T-helper 9 cell (primary cell): ENCODE measurements at places on chromosomes 1 and 21.
A peak's percentile ranks its signal among the peaks of the same experiment; 100 is the strongest.

- no peak for DNase-seq
These were observed at the start of gene HDGF for GRCh38 chr1:156751451-156751756. TSS of gene HDGF (minus strand) at chr1:156751675. CDS start at chr1:156751429, 246 bp downstream.

- no peak for DNase-seq
These were observed 36.4 kb downstream of the TBCE start for GRCh38 chr1:235403593-235403992.

- no peak for DNase-seq
These were observed 162.6 kb downstream of the RUNX1 start for GRCh38 chr21:34886240-34887104.

GRCh38 chr1:51592711-51593110, 24.2 kb upstream of the OSBPL9 start:
- DNase-seq: no peak

- no peak for DNase-seq
These were observed 219.6 kb upstream of the POU3F1 start for GRCh38 chr1:38266197-38266520.

DNA sequence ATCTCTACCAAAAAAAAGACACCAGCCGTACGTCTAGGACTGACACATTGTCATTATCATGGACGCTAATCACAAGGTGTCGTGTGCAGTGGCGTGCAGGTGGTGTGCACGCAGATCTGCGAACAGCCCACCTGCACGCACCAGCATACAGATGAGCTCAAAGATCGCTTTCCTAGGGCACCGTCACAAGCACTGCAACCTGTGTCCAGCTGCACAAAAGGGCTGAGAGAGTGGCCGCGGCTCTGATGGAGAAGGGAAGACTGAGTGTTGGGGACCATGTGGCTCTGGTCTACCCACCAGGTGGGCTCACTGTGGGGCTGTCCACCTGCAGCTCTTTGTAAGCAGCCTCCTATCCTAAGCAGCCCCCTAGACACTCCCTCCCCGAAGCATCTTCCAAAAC, 50.9 kb downstream of the S100B start:
- DNase-seq: no peak

- no peak for DNase-seq
These were observed 24.1 kb upstream of the ZSWIM5 start for GRCh38 chr1:45230537-45230936.

DNA sequence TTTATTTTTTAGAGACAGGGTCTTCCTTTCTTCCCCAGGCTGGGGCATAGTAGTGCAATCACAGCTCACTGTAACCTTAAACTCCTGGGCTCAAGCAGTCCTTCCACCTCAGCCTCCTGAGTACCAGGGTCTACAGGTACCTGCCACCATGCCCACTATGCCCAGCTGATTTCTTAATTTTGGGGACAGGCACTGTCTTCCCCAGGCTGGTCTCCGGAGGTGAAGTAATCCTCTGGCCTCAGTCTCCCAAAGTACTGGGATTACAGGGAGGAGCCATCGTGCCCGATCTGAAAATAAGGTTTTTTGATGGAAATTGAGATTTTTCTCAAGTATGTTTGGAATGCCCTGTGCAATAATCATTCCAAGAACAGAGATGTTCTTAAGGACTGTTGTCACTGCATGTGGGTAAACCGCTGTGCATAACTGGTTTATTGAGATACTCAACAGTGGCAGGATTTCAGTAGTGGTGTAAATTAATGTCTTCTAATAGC, 934 bp upstream of the MSH4 start:
- no peak for DNase-seq

DNA sequence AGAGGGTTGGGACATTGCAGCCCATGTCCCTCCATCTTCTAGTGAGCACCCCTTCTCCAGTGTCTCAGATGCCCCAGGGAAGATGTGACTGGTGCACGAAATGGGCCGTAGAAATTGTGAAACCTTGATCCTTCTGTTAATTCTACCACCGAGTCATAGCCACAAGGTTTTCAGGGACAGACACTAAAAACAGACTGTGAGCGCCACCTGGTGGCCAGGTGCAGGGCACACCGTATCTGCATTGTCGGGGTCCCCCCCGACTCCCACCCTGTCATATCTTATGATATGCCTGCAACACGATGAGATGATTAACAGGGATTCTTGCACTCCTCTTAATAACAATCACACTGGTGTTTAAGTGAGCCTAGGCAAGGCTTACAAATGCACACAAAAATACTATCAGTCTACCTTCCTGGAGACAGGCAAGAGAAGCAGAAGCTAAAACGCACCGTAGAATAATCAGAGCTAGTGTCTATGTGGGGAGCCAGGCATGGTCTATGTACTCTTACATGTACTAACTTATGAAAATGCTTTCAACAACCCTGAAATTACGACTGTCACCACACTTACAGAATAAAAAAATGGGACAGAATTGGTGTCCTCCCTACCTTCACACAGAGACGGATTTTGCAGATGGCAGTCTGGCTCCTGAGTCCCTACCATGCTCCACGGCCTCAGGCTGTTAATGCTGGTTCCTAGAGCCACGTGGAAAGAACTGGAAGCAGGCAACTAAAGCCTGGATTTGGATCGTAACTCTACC, 57.9 kb downstream of the FHAD1 start:
- DNase-seq: peak; percentile 72

DNA sequence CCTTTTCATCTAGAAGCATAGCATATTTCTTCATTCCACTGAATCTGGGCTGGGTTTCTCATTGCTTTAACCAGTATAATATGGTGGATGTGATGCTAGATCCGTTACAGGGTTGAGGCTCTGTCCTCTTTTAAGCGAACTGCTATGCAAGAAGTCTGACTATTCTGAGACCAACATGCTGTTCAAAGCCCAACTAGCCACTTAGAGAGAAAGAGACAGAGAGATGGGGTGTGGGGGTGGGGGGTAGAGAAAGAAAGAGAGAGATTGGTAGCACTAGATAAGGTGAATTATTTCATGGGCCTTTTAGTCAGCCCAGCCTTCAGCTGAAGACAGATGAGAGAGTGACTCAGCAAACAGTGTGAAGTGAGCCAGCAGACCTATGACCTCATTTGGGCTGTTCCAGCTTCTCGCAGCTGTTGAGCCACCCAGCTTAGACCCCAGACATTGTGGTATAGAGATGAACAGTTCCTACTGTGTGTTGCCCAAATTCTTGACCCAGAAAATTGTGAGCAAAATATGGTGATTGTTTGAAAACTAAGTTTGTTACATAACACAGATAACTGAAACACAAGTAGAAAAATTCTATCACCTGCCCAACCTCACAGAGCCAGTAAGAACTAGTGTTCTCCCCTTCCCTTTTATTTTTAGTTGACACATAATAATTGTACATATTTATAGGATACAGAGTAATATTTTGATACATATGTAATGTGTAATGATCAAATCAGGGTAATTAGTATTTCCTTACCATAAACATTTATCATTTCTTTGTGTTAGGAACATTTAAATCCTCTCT, 40.7 kb upstream of the PRKACB start:
- no peak for DNase-seq

- no peak for DNase-seq
These were observed 82.0 kb upstream of the ROR1 start for GRCh38 chr1:63691701-63692425.

GRCh38 chr1:83495560-83495959, 503.4 kb downstream of the TTLL7 start:
- no peak for DNase-seq

DNA sequence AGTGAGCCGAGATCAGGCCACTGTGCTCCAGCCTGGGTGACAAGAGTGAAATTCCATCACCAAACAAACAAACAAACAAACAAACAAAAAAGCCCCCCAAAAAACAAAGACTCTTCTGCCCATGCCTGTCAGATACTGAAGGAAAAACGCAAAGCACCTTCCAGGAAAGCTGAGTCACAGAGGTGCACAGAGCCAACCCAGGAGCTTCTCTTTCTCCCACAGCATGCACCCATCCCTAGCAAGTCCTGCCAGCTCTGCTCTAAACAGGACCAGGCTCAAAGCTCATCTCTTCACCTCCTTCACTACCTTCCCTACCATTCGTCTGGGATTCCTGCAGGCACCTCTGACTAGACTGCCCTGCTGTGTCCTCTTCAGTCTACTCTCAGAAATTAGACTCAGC, 46.5 kb downstream of the ETS2 start:
- no peak for DNase-seq

DNA sequence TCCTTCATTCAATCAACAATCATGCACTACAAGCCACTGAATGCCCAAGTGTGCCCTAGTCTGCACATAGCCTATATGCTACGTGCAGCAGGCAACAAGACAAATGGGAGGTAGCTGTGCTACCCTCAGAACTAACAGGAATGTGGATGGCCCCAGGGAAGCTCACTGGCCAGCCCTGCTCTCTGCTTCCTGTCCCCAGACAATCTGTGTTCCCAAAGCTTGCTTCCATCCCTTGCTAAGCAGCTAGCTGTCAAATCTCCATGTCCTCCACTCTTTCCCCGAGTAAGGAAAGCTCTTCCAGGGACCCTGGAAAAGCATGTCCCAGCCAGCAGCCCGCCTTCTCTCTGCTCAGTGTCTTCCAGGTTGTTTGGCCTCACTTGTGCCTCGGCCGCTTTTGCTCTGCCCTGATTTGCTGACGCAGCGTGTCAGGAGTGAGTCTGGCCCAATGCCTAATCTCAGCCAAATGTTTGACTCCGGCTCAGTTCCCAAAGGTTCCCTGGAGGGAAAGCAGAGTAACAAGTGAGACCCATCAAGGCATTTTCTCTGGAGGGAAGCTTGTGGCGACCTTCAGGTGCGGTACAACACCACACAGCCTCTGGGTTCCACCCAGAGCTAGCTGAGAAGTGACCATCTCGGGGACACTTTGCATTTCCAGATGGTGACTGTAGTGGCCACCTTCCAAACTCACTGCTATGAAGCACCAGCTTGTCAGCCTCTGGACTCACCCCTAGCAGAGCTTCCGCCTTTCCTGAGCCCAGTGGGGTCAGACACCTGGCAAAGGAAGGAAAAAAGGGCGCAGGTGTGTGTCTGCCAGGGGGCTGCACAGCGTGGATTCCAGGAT, 243.4 kb downstream of the RHOU start:
- no peak for DNase-seq

DNA sequence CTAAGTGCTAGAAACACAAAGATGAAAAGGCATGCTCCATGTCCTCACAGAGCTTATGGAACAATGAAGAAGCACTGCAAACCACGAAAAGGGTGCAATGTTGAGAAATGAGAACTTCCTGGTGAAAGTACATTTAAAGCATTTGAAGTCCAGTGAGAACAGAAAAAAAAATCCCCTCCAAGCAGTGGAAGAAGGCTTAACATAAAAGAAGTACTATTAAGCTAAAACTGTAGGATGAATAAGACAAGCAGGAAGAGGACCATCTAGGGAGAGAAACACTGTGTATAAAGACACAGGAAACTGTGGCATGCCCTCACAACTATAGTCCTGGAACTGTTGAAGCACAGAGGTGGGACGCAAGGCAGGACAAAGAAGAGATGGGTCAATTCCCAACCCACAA, 10.0 kb downstream of the TP53BP2 start:
- DNase-seq: no peak

GRCh38 chr1:109894823-109895719, 15.6 kb upstream of the CSF1 start:
- no peak for DNase-seq

GRCh38 chr1:234971586-234972297, 156.9 kb downstream of the TOMM20 start:
- no peak for DNase-seq

DNA sequence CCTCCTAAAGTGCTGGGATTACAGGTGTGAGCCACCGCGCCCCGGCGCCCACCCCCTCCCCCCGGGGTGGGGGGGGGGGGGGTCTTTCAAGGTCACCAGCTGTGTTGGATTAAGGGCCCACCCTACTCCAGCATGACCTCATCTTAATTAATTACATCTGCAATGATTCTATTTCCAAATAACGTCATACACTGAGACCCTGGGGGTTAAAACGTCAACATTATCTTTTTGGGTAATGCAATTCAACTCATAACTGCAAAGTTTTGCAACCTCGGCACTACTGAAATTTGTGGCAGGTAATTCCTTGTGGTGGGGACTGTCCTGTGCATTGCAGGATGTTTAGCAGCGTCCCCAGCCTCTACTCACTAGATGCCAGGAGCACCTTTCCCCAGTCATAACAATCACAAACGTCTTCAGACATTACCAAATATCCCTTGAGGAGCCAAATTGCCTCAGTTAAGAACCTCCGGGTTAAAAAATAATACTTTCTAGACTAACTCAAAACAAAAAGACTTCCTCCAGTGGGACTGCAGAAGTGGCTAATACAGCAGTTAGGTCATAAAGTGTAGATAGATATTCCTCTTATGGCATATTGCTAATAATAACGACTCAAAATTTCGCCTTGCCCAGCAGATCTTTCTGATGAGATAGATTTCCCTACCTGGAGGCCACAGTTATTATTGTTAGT, 233.0 kb upstream of the KAZN start:
- no peak for DNase-seq

DNA sequence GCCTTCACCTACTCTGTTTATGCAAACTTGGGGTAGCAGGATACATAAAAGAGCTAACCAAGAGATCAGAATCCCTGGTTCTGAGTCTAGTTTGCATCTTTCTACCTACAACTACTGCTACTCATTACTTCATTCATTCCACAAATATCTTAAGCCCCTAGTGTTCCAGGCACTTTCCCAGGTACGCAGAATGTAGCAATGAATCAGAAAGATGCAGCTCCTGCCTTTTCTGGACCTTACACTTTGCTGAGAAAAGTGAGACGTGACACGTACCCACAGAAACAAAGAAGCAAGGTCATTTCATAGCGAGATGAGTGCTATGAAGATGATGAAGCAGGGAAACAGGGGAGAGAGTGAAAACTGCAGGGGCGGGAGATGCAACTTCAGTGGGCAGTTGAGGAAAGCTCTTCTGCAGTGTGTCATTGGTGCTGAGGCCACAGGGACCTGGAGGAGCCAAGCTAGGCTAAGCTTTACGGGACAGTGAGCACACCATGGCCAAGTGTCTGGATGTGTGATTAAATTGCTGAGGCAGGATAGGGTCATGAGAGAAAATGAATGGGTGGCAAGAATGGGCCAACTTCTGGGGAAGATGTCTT, 167.9 kb downstream of the TNFSF18 start:
- DNase-seq: no peak

GRCh38 chr1:43285269-43285990, at the start of gene C1orf210:
TSS of gene C1orf210 (minus strand) at chr1:43285581. CDS start at chr1:43283270, 2,311 bp downstream.
- no peak for DNase-seq

- no peak for DNase-seq
These were observed 319.2 kb upstream of the SPAG17 start for GRCh38 chr1:118504221-118504644.

DNA sequence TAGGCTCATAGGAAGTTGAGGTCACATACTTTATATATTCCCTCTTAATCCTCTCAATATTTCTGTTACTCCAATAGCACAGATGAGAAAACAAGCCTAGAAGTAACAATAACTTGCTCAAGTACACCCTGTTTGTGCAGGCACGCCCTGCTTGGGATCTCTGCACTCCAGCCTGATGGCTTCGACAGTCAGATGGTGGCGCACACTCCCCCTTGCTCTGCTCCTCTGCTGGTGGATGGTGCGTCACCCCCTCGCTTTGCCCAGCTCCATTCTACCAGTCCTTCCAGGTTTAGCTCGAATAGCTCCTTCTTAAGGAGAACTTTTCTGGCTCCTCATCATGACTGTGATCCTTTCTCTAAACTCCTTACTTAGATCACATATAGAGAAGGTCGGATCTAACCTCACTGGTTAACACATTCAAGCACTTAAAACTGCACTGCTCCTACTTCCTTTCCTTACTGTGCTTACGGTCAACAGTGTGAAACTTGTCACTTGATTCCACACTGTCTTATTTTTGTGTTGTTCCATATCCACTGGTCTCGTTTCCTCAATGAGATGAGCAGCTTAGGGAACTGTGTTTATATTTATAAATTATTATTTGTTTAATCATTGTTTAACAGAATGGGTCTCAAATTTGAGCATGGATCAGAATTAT, 3.0 kb downstream of the TSPAN2 start:
- DNase-seq: no peak

- DNase-seq: no peak
These were observed 120.9 kb downstream of the PPIAL4G start for GRCh38 chr1:148362216-148362611.
